ENCODE measurements at places on chromosomes 2 and 18.

DNA sequence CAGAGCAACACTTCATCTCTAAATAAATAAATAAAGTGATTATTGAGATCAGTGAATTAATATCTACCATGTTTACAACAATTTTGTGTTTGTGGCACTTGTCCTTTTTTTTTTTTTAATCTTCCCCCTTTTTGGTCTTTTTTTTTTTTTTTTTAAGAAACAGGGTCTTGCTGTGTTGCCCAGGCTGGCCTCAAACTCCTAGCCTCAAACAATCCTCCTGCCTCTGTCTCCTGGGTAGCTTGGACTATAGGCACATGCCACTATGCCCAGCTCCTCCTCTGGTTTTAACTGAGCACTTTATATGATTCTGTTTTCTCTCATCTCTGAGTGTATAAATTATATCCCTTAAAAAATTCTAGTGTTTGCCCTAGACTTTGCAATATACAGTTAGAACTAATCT is 30.3 kb downstream of the SLC4A5 start:
- DNase-seq = no peak

- no peak for DNase-seq
Measured at GRCh38 chr2:169131587-169132512, 62.5 kb downstream of the DHRS9 start.

DNA sequence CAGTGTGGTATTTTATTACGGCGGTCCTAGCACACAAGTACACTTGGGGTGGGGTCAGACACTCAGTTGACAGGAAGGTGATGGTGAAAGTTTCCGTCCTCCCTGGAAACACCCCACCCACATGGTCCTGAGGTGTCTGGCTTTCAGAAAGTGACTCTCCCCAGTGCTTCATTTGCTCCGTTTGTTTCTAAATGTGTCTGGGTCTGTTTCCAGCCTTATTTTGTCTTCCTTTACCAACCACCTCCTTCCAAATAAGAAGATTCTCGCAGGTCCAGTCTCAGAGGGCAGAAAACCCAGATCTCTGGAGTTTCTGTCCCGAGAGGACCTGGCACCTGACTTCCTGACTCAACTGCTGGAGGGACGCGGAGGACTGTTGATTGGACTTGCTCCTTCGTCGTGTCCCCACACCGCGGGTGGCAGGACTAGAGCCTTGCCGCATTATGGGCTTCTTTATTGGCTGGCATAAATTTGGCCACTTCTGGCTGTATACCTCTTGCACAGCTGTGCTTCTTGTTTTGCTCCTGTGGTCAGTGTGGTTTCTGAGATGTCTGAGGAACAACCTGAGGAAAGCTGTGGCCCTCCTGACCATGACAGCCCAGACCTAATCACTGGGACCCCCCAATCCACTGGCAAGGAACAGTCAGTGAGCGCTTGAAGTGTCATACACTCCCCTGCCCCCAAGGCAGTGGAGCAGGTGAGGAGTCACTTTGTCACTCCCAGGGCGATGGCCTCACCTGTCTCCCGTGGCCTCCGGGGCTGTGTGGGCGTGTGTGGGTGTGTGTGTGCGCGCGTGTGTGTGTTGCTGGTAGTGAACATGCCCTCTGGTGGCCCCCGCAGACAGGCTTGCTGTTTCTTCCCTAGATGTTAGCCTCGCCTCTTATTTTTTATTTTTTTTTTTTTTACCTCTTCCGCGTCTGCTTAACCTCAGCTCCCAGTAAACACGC is 45.6 kb downstream of the MEX3C start:
- DNase-seq = no peak

- no peak for DNase-seq
Measured at GRCh38 chr2:197307236-197307932, 3.2 kb downstream of the ANKRD44 start.

DNA sequence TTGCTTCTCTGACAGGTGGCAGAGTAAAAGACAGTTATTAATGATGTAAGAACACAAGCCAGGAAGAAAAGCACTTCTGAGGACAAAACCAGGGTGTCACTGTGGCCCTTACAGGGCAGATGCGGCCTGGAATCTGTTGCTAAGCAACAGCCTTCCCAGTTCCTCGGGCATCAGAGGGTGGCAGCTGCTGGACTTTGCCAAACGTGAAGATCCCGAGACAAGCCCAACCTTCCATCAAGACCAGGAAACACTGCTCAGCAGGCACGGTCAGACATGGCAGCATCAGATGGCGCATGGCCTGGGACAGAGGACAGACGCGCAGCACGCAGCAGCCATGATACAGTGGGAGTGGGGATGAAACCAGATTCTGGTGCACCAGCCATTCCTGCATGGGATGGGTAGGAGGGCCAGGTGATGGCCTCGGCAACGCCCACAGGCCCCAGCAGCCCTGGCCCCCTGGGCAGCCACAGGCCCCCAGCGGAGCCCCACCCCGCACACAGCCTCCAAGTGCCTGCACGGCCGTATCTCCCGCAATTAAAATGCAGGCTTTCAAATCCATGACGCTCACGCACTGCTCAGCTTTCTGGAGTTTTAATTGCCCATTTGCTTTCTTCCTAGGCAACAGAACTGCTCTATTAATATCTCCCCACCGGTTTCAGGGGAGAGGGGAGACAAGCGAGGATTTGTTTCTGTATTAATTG is 89.0 kb downstream of the EIPR1 start:
- DNase-seq = no peak

GRCh38 chr2:17442334-17442733 is 75.9 kb downstream of the RAD51AP2 start:
- DNase-seq = peak; percentile 4

- DNase-seq = no peak
Measured at GRCh38 chr2:156329927-156330726, 2.4 kb downstream of the NR4A2 start.

- DNase-seq = peak; percentile 25
Measured at GRCh38 chr18:56869189-56869777, 218.1 kb downstream of the WDR7 start.

DNA sequence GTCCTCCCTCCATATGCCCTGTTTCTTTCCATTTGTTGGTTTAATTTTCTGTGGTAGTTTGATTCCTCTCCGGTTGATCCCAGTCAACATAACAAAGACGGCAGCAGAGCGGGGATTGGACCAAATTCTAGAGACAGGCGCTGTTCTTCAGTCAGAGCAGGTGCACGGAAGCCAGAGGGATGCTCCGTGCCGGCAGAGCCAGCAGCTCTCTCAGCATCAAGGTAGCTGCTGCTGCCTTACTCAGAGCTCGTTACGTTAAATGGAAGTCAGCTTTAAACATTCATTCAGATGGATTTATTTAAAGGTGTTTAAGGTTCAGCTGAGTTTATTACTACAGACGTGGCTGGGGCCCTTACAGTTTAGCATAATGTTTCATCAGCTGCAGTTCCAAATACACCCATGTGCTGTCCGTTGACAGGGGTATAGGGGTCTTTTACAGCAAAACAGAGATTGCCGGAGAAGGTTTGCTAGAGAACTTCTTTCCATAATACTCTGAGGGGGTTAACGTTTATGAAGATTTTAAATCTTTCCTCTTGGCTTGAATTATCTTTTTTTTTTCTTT is 497.2 kb upstream of the PIK3C3 start:
- no peak for DNase-seq

- no peak for DNase-seq
Measured at GRCh38 chr2:10524851-10525572, 76.9 kb upstream of the ODC1 start.

DNA sequence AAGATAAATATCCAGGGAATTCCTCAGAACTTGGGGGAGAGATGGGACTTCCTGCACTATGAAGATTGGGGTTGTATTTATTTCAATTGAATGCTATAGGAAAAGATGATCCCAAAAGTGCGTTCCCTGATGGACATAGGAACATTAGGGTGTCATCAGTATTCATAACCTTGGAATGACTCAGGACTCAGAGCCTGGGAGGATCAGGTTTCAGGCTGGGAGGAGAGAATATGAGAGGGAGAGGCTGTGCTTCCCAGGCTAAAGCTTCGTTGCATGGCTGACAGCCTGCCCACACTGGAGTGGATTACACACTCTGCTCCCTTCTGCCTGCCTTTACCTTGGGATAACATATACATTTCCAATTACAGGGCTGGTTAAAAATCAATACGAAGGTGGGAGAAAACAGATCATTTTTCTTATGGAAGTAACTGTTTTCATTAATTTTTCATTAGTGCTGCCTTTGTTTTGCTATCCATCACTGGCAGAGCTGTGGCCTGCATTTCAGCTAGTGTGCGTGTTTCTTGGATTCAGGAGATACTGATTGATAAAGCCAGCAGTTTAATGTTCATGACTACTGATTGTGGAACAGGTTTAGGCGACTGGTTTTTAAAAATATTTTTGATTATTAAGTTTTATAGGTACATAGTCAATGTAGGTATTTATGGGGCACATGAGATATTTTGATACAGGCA is 118.7 kb downstream of the KCTD1 start:
- DNase-seq = peak; percentile 76

DNA sequence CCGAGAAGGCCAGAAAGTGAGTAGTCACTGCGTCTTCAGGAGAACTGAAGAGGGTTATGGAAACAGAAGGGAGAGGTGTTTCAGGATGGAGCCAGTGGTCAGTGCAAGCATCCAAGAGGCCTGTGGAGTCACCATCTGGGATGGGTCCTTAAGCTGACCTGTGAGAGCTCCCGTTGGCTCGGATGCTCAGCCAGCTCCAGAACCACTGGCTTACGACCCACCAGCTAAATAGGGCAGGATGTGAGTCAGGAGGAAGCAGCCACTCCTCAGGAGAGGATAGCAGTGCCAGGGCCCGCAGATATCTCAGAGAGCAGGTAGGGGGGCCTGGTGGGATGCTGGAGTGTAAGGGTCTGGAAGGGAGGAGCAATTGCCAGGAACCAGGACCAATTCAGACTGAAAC is 63.1 kb upstream of the B3GNT7 start:
- no peak for DNase-seq

DNA sequence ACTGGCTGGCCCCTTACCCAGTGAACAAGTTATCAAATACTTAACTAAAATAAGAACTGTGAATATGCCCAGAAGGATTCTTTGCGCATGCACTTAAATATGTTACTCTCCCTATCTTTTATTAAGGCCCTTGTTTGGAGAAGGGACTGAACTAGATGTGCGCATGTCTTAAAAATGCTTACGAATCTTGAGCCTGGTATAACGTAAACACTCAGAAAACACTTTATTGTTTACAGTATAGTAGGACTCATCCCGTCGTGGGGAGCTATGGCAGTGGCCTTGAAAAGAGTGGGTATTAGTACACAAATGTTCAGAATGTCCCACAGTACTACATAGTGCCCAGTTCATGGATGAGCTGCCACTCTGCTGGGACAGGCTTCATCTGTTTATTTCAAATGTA is 75.9 kb upstream of the MAP4K3 start:
- no peak for DNase-seq

DNA sequence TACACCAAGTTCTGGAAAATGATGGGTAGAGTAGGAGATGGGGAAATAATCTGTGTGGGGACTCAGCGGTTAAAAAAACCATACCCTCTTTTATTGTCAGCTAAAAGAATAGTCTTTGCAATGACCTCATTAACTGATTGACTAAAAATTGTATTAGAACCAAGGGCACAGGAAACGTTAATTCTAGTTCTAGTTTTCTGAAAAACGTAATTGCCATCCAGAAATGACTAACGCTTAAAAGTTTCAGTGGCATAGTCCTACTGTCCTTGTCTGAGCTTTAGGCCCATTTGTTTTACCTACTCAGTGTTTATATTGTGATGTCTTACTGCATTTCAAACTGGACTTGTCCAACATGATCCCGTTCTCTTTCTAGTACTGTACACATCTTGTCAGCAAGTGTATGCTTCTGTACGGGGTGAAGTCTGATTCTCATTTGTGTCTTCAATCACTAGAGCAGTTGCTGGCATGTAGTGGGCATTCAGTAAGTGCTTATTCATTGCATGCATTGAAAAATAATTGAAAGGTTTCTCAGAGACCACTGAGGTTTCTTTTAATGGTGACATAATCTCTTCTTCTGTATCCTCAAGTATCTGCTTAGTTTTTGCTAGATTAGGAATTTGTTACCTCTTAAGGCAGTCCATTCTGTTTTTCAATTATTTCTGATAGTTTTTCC is 81.5 kb downstream of the ZNF407 start:
- DNase-seq = no peak

DNA sequence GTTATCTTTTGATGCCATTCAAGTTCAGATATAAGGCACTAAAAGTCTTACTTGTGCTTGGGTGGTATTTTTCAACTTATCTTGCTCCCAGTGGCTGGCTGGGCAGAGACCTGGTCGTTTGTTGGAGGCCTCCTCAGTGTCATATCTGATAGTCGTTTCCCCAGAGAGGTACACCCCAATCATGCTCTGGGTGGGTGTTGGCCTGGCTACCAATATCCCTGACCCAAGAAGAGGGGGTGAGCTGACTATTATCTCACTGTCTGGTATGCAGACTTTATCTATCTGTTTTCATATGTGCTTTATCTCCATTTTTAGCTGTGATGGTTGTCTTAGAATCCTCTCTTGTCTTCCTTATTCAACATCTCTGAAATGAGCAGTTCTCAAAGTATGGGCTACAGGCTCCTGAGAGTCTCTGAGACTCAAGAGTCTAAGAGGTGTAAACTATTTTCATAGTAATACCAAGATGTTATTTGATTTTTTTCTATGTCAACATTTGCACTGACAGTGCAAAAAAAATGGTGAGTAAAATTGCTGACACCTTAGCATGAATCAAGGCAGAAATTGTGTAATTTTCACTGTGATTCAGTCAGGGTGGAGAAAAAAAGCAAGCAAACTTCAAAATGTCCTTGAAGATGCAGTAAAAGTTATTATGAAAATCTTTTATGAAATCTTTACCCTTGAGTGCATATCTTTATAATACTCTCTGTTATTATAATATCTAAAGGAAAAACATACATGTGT is 12.3 kb upstream of the PLEK start:
- no peak for DNase-seq

GRCh38 chr2:69493268-69493667 is 56.0 kb upstream of the NFU1 start:
- no peak for DNase-seq

DNA sequence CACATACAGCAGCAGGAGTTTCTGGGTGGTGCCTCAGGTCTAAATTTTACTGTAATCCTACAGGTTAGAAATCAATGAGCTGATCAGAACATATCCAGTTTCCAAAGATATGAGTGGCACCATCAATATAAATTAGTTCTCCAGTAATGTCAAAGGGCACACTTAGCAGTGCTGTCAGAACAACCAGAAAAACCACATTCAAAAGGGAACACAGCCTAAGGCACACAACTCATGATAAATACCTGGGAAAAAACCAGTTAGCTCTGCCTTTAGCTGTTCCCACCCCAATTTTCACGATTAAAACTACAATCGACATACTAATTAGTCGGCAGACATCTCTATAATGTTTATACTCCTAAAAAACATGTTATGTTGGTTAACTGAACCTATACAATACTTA is 31.5 kb downstream of the ATP8B1 start:
- DNase-seq = no peak

- DNase-seq = no peak
Measured at GRCh38 chr18:37294951-37295350, 270.6 kb downstream of the CELF4 start.

- DNase-seq = no peak
Measured at GRCh38 chr2:97992836-97993825, 2.6 kb downstream of the TMEM131 start.
